ENCODE measurements at places on chromosomes 7 and 10.

- DNase-seq, result no peak
These were observed 63.4 kb downstream of the KIAA1549 start for GRCh38 chr7:138917771-138918170.

- no peak for DNase-seq
These were observed 55.9 kb downstream of the SHH start for GRCh38 chr7:155756322-155756721.

DNA sequence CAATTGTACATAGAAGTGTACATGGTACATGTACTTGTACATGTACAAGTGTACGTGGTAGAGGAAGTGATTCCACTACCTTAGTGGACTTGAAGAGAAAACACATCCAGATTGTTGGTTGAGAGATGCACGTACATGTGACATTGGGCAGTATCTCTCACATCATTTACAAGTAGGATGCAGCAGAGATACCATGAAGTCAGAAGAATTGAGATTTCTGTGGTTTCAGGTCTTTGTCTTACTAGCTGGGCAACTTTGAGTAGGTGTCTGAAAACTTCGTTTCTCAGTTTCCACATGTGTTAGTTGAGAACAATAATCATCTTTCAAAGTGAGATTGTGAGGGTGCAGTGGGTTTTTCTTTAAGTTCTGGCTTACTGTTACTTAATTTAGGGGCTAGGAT is 21.5 kb downstream of the CLDN12 start:
- no peak for DNase-seq

- no peak for DNase-seq
These were observed 41.6 kb upstream of the CAMK2B start for GRCh38 chr7:44366986-44367385.

- no peak for DNase-seq
These were observed 285.8 kb upstream of the COBL start for GRCh38 chr7:51602376-51602775.

DNA sequence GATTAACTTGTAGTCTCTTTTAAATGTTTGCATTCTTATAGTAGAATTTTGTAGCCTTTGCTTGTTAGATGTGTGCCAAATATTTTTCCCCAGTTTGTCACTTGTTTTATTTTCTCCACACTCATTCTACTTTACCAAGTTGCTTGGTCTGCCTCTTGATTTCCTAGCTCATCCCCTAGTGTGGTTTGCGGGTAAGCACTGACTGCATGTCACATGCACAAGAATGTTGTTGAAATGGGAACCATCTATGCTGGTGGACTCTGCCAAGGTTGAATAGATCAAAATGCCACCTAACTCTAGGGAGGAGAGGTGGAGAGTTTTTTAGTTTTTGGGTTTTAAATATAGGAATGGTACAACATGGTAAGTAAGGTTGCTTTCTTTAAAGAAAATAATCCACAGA is 47.6 kb downstream of the FZD1 start:
- no peak for DNase-seq

- DNase-seq, result no peak
These were observed 132.4 kb downstream of the DNAH11 start for GRCh38 chr7:21675255-21675654.

GRCh38 chr10:54587971-54588370 is 213.1 kb downstream of the PCDH15 start:
- no peak for DNase-seq

DNA sequence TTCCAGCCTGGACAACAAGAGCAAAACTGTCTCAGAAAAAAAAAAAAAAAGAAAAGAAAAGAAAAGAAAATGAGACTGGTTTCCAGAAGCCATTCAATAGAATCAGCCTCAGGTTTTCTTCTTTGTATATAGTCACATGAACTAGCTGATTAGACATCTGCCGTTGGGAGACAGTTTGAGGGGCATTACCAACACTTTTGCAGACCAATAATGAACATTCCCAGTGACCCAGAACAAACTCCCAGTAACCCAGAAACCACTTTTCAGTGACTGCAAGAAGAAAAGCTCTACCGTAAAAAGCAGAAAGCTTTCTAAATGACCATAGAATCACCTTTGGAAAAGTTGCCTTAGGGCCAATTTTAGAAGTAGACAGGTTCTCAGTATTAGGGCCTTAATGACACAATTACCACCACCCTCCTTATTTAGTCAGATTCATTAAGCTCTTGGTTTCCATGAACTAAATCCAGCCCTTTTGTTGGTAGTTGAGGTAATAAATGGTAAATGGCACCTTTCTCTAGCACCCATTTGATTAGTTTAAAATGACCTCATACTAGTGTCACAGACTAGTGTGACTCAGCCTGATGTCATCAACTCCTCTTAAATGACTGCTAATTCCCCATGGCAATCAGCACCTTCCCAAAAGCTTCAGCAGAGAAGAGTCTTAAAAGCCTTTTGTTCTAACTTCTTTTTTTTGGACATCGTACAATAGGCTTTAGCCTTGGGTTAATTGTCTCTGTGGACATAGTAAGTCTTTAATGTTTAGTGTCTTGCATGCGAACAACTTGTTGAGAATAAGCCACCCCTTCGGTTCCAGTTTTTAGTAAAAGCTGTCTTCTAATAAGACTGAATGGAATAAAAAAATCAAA is 33.6 kb upstream of the XRCC2 start:
- DNase-seq, result no peak

DNA sequence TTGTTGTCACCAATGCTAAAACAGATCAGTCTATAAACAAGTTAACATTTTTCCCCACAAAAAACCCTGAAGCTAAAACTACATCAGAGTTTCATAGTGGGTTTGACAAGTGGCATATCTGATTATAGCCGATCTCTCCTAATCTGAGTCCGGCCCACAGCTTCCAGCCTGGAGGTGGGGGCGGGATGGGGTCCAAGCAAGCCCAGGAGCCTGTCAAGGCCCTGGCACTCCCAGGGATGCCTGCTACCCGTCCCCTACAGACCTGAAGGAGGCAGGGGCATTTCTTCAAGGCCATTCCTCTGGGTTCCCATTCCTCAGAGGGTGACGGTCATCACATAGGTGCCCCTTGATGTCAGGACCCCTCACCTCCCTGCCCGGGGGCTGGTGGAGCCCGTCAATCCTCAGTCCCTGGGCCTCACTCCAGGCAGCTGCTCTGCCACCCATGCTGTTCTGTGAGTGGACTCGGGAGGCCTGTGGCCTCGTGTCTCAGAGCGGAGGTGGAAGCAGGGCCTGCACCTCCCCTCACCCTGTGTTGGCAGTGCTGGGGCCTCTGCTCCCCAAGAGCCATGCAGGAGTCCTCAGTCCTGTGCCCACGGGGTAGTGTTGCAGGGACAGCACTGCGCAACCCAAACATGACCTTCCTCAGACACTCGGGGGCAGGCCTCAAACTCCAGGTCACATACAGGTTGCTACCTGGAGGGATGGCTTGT is 8.8 kb downstream of the DPYSL4 start:
- DNase-seq, result no peak

- no peak for DNase-seq
These were observed 24.8 kb downstream of the KCNH2 start for GRCh38 chr7:150953061-150953997.

- DNase-seq, result no peak
These were observed 25.2 kb downstream of the GNAI1 start for GRCh38 chr7:80159802-80160201.

- no peak for DNase-seq
These were observed 13.6 kb upstream of the SVIL start for GRCh38 chr10:29648114-29648982.

DNA sequence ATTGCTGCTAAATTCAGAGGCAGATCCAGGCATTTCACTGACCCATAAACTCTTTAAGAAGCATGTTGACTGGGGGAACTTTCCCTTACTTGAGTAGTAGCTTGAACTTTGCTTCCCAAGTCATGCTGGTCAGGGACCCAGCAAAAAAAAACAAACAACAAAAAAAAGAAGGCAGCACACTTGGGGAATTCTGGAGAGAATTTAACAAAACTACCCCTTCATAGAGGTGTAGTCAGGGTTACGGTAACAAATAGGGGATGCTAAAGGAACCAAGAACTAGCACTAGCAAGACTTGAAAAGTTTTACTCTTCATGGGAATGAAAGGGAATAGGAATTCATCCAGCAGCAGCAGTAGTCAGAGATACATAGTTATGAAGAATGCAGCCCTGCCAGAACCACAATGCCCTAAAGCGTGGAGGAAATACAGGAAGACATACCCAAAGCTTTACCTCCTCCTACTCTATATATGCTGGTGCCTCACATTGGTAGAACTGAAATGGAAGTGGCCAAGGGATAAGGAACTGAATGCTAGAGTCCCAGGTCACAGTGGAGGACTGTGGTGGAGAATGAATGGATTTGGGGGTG is 67.3 kb downstream of the PHYHIPL start:
- DNase-seq, result no peak

GRCh38 chr7:127587663-127588018 is 570 bp upstream of the ARF5 start:
- DNase-seq, result no peak

- DNase-seq, result no peak
These were observed 35.8 kb upstream of the TRUB1 start for GRCh38 chr10:114902151-114902550.

DNA sequence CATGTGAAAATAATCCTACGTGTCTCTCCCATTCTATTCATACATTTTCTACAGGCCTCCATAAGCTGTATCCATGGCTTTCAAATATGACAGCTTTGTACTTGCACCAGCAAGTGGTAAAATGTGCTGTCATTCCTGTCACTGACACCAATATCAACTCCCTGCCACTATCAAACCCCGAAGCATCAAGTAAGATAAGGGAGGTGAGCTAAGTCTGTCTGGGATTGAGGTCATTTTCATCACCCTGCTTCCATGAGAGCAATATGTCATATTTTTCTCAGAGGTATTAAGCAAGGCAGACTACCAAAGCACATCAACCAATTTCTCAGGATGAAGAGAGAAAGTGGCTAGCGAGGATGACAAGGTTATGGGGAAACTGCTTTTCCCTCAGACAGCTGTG is 11.1 kb downstream of the GPR22 start:
- DNase-seq, result no peak

DNA sequence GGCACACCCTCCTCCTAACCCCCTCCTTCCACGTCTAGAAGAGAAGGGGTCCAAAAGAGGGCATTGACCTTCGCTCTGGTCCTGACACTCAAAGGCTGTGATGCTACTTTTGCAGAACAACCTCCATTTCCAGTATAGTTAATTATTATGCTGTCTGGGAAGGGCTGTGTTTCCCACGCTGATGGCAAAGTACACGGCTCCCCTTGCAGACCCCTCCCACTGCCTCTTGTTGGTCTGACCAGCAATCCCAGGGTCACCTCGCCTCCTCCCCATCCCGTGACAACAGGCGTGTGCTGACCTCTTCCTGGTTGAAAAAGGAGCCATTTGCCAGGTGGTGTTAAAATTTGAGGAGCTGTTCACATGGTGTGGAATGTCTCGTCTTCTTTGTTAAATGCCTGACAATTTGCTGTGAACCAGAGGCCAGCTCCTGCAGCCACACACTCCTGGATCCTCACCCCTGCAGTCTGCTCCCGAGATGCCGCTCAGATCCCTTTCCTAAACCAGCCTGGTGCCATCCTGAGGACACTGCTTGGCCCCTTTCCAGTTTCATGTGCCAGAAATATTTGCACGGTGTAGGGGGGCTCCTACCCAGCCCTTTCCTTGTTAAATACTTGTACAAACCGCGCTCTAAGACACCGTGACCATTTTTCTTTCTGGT is 321.7 kb downstream of the WDR37 start:
- no peak for DNase-seq

All from activated T-cell treated with anti-CD3 and anti-CD28 coated beads, Interleukin-2, amount 50 U/mL, for 24 hours (primary cell).